ENCODE measurements at places on chromosomes 2 and 18. TPM values are rescaled to one million over a fixed set of nuclear protein-coding genes. Genes with fewer than 3 reads are reported as not detected.

GRCh38 chr2:19673213-19673791 lies 228.5 kb downstream of the TTC32 start:
- DNase-seq, result no peak

- DNase-seq, result peak; percentile 84
Observed at GRCh38 chr2:121076885-121077549, 208.0 kb downstream of the TFCP2L1 start.

GRCh38 chr18:13279181-13280069 lies 60.9 kb downstream of the LDLRAD4 start:
- no peak for DNase-seq

- no peak for DNase-seq
Observed at GRCh38 chr2:78977661-78978145, 47.8 kb upstream of the REG3G start.

DNA sequence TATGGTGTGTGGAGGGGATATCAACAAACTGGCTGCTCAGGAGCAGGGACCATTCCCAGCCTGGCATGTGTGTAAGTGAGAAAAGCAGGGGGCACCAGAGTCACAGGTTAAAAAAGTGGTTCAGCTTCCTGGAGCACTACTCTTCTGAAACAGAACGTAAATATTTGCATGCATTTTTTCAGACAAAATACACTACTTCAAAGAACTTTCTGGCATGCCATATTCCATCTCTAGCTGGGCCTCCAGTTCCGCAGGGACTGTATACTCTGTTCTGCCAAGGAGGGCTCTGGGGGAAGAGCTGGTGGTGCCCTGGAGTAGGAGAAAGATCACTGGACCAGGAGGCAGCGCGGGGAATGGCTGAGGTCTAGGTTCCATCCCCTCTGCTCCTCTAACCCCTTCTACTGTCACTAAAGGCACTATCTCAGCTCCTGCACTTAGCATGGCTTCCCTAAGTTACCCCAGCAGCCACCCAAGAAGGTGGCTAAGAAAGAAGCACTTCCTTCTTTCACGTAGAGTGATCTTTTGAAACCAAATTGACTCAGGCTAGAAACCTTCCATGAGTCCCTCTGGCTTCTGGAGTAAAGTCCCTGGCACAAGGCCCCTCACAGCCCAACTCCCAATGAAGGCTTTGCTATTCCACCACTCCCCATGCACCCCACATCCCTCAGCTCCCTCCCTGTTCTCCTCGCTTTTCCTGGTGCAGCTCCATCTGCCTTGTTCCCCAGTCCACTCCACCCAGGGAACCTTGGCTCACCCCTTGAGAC lies 57.6 kb upstream of the CABLES1 start:
- DNase-seq, result no peak

Gene DAPL1
- not detected for polyA plus RNA-seq

- DNase-seq, result no peak
Observed at GRCh38 chr2:157867703-157868102, 8.4 kb downstream of the ACVR1 start.

GRCh38 chr2:98975611-98976010 lies 39.6 kb upstream of the CRACDL start:
- no peak for DNase-seq

DNA sequence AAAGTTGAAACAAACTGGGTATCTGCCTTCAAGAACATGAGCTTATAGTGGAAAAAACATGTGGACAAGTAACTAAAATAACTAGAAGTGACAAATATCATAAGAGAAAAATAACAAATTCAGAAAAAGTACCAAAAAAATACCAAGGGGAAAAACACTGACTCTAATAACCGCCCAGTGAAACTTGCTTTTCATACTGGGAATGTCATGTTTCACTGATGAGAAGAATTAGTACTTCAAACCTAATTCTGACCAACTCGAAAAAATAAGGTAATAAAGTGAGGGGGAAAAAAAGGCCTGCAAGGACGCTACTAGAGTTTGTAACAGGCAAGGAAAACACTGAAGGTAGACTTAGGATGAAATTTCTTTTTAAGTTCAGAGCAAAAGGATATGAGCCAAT lies 83.6 kb downstream of the RTTN start:
- no peak for DNase-seq

DNA sequence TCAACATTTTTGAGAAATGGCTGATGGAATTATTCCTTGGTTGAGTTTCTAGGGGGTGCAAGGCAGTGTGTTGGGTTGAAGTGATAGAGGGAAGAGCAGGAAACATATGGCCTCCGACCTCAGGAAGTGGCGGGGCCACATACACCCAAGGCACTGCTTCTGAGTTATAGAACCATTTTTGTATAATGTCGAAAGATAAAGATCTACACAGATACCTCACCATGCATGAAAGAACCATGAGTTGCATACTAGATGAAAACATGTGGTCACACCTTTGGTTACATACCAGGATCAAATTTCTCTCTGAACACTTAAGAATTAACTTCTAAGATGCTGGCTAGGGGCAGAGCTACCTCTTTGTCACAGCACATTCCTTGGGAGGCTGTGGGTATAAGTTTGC lies 23.2 kb downstream of the LAMA3 start:
- no peak for DNase-seq

DNA sequence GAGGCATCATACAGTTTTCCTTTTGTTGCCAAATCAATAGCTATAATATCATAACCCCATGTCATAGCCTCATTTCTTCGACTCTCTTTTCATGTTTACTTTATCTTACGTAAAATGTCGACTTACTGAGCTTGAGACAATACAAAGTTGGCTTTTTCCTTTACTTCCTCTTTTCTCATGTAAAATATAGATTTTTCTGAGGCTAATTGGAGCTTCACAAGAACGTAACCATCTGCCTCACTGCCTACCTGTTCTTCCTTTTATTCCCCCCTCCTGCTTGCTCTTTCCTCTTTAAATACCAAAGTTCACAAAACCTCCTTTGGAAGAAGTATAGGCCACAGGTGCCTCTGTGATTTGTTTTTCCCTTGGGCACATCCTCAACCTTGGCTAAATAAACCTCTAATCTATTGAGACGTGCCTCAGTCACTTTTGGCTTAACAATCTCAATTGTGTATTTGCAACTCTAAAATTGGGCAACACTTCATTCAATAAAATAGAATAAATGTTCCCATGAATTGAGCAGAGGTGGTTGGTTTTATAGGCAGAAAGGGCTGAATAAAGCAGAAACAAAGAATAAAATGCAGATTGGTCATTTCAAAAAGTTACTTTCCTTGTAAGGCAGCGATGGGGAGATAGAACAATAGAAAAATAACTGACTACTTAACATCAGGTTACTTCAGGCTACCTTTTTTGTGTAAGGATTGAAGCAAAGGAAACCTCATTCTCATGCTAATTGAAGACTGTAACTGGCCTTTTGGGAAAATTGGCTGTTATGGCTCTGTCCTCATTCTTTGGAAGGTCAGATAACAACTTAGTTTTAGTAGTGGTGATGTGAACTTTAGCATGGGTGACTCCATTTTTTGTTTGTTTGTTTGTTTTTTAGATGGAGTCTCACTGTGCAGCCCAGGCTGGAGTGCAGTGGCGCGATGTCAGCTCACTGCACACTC lies 21.3 kb downstream of the COMMD1 start:
- no peak for DNase-seq

GRCh38 chr18:24333084-24333483 lies 64.5 kb downstream of the OSBPL1A start:
- DNase-seq, result no peak

- DNase-seq, result no peak
Observed at GRCh38 chr2:143988082-143988481, 531.8 kb downstream of the ZEB2 start.

DNA sequence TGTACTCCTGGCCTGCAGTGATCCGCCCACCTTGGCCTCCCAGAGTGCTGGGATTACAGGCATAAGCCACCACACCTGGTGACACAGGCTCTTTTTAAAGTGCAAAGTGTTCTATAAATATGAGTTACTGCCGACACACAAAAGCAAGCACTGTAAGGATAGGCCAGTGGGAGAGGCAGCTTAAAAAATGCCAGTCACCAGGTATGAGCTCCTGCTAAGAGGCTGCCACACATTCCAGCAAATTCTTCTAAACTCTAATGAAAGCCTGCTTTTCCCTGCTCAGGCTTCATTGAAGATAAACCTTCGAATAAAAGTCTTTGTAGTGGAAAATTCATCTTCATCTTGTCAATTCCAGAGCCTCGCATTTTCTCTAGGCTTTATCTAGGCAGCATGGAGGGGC lies 203.0 kb upstream of the PID1 start:
- DNase-seq, result no peak

- no peak for DNase-seq
Observed at GRCh38 chr2:119482481-119483394, 41.5 kb downstream of the SCTR start.

DNA sequence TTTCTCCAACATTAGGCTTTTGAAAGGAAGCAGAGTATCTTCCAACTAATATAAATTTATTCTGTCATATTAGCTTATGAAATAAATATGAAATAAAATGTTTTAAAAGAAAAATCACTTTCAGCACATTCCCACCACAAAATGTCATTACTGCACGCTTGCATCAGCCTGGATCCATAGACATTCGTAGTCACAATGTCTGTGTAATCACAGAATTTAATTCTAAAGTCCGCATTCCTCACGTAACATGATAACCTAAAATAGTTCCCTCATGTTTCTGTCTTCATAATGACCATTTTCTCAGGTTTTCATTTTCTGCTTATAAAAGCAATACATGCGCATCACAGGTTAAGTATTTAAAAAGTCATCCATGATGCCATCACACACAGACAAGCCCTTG lies 47.1 kb downstream of the HDAC4 start:
- DNase-seq, result no peak
